ENCODE measurements at places on chromosomes 2 and 18.

- no peak for DNase-seq
Measured at GRCh38 chr2:98388601-98389250, 42.5 kb downstream of the CNGA3 start.

- DNase-seq: no peak
Measured at GRCh38 chr18:45061359-45061758, 380.7 kb downstream of the SETBP1 start.

- no peak for DNase-seq
Measured at GRCh38 chr18:44927127-44927849, 246.6 kb downstream of the SETBP1 start.

DNA sequence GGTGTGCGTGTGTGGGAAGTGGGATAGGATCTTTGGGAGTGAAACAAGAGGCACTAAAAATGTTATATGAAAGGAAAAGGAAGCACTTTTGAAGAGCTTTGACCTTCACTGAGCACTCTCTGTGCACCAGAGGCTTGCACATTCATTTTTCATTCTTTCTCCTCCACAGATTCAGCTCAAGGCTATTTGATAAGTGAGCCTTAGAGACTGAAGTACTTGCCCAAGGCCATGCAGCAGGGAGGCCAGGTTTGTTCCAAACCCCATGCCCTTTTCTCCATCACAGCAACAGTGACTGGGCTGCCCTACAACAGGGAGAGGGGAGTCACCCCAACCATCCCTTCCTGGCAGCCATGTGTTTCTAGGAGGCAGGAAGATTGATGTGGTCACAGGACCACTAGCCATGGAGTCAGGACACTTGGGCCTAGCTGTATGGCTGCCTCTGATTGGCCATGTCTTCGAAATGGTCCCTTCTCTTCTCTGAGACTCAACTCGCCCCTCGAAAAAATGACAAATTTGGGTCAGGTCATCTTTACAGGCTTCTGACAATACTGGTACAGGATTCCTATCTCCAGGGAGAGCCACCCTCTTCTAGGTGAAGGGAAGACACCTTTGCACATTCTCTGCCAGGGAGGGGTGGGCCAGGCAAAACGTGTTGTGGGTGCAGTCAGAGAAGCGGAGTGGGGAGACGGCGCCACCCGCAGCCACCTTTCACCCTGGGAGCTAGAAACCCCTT lies 123.5 kb upstream of the MYCN start:
- no peak for DNase-seq

DNA sequence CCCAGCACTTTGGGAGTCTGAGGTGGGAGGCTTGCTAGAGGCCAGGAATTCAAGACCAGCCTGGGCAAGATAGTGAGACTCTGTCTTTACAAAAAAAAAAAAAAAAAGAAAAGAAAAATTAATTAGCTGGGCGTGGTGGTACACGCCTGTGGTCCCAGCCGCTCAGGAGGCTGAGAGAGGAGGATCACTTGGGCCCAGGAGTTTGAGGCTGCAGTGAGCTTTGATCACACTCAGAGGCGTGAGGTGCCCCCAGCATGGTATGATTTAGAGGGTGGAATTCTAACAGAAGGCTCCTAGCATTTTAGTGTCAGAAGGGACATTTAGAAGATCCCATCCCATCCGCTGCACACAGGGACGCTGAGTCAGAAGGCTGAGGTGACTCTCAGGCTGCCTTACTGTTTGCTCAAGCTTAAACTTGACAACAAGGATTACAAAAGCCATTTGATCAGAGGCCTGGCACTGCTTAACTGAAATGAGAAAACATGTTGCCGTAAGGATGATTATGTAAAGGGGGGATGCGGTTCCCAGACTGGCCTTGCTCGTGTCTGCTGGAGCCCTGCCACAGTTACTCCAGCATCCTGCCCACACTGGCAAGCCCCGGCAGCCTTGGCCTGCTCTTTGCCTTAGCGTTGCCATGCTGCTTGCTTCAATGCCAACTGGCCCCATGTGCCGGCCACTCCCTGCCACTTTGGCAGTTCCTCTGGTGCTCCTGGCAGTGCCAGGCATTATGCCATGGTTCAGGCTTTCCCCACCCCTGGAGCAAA lies 45.6 kb upstream of the SLC1A4 start:
- DNase-seq: no peak

GRCh38 chr18:53984021-53984420 lies 240.4 kb downstream of the MBD2 start:
- DNase-seq: no peak

DNA sequence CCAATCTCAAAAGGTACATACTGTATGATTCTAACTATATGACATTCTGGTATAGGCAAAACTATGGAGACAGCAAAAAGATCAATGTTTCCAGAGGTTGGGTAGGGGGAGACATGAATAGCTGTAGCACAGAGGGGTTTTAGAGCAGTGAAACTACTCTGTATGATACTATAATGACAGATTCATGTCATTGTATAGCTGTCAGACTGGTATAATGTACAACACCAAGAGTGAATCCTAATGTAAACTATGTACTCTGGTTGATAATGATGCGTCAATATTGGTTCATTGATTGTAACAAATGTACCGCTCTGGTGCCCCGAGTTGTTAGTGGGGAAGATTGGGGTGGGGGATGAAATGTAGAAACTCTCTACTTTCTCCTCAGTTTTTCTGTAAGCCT lies 172.4 kb upstream of the SPOPL start:
- no peak for DNase-seq

DNA sequence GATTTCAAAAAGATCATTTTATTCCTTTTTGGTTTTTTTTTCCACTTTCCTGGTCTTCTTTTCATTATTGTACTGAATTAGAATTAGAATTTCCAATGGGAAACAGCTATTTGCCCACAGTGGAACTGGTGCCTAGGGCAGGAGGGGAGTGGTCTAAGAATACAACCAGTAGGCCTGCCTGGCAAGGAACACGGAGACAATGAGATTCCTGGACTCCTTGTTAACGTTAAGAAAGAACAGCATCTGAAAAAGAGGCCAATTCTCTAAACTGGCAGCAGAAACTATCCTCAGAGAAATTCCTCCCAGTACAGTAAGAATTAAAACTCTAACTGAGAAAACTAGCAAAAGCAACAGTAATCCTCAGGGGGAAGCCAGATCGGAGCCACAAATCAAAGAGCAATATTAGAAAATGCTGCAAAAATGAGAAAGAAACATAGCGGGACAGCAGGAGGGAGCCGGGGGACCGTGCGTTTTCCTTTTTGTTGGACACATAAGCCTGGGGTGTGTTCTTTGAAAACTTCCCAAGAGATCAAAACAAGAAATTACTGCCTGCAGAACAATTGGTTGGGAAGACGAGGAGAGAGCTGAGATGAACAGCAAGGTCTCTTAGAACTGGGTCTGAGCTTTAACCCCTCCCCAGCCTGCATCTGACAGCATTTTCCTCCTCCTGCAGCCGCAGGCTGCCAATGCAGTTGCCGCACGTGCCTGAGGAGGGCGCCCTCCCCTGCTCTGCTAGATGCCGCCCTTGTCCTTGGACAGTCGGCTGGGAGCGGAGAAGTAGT lies 776.0 kb downstream of the TSN start:
- DNase-seq: no peak

DNA sequence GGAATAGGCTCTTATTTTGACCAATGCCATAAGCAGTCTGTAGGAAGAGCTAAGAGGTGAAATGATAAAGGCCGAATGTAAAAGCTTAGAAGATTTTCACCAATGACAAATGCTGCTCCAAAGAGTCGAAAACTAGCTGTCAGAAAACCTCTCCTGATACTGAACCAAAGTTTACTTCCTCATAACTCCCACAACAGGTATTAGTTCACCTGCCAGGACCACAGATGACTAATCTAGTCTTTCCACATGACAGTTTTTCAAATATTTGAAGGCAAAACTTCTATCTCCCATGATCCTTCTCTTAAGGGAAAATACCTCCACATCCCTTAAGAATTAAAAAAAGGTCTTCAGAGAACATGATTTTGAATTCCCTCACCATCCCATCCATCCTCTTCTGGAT lies 473.2 kb upstream of the SPHKAP start:
- DNase-seq: no peak

- no peak for DNase-seq
Measured at GRCh38 chr2:6353669-6354068, 512.0 kb downstream of the CMPK2 start.

GRCh38 chr2:239954166-239955086 lies 70.7 kb downstream of the NDUFA10 start:
- no peak for DNase-seq

DNA sequence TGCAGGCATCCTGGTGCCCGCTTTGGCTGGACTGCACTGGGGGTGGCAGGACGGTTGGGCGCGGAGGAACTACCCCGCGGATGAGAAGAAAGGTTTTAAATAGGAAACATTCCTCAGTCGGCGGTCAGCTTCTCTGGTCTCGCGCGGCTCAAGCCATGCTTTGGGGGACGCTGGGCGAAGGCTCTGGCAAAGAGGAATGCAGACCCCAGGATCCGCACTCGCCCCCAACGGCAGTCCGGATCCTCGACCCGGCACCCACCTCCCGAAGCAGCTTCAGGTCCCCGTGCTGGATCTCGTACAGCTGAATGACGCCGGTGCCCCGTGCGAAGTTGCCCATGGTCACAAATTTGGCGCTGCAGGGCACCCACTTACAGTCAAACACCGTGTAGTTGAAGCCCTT lies 686 bp upstream of the PNO1 start:
- no peak for DNase-seq

DNA sequence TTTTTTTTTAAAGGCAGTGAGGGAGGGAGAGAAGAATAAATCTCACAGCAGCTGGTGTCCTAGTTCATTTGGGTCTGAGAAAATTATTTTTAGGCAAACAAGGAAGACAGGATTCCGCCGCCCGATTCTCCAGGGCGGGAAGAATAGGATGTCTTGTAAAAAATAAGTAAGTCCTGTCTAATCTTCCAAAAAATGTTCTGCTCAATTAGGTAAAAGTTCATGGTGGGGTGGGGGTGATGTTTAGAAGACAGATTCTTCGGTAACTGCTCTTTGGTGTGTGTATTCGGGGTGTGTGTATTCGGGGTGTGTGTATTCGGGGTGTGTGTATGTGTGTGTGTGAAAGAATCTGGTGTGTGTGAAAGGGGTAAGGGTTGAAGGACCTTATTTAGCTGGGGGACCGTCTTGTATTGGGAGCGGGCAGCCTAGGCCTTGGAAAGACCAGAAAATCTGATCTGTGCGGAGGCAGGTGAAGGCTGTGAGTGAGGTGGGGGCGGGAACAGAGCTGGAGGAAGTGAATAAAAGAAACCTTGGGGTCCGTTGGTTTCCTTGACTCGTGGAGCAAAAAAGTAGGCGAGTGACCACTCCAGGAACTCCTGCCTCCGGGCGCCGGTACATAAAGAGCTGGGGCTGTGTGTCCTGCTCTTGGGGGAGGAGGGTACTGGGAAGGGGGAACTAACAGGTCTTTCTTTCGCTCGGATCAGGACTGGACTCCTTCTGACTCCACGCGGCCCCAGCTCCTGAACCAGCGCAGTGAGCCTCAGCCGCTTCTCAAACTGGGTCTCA lies 4.4 kb upstream of the PAX3 start:
- DNase-seq: no peak

DNA sequence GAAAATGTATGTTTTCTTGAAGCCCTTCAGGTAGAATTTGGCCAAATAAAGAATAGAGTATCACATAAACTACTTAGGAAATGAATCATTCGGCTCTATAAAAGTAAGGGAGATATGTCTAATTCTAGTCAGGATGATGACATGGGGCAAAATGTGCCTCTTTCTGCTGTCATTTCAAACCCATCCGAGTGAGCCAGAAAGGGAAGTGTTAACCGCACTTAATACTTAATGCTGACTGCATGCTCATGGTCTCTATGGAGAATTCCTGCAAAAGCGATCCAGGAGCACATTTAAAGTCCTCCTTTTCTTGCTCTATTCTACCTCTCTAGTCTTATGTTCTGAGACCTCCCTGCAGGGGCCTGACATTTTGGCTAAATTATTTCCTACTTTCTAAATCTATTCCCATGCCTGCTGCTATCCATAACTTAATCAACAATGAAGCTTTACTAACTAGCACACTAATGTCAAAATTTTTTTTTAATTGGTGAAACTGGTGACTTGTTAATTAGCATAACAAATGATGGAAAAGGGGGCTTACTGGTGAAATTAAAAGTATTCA lies 127.4 kb downstream of the CDC42EP3 start:
- no peak for DNase-seq

- no peak for DNase-seq
Measured at GRCh38 chr2:151264157-151264825, 2.6 kb upstream of the RBM43 start.

DNA sequence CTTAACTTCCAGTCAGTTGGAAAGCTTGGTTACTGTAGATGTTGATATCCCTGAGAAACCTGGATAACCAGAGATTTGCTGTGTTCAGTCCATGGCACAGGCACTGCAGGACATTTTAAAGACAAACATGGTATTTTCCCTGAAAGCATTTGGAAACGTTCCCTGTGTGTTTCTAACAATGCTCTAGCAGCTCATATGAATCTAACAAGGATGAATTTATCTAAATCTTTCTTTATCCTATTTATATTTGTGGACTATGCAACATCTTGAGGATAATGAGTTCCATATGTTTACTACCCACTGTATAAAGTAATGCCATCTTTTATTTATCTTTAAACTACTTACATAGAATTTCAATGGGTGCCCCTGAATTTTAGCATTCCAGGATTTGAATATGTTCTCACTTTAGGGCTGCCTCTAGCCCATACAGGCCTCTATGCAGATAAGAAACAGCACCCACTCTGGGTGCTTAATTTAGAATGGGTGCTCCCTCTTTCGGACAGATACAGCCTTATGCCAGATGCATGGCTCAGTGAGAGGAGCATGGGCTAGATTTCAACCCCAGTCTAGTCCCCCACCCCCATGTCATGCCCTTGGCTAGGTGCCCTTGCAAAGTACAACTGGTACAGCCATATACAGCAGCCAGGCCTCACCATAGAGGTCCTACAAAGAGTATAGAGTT lies 50.6 kb upstream of the NEMP2 start:
- no peak for DNase-seq

GRCh38 chr2:99365661-99366060 lies 28.5 kb downstream of the EIF5B start:
- DNase-seq: no peak

DNA sequence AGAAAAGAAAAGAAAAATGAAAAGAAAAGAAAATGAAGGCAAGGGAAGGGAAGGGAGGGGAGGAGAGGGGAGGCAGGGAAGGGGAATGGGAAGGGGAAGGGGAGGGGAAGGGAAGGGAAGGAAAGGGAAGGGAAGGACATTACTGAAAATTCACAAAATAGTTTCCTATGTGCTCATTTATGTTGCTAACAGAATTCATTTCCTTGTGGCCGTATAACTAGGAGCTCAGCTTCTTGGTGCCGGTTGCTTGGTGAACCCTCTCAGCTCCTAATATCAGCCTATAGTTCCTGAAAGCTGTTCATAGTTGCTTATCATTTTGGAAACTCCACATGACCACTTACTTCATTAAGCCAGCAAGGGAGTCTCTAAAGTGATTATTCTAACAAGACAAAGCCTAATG lies 379.8 kb upstream of the TMEFF2 start:
- DNase-seq: no peak

- DNase-seq: no peak
Measured at GRCh38 chr2:162056796-162057399, 17.1 kb downstream of the DPP4 start.
